Vagina (tissue), 2 donors: ENCODE measurements at places on chromosomes 16 and 17.

GRCh38 chr17:22694362-22695227, 1002.3 kb downstream of the KCNJ18 start:
- peak; percentile 81 for DNase-seq

DNA sequence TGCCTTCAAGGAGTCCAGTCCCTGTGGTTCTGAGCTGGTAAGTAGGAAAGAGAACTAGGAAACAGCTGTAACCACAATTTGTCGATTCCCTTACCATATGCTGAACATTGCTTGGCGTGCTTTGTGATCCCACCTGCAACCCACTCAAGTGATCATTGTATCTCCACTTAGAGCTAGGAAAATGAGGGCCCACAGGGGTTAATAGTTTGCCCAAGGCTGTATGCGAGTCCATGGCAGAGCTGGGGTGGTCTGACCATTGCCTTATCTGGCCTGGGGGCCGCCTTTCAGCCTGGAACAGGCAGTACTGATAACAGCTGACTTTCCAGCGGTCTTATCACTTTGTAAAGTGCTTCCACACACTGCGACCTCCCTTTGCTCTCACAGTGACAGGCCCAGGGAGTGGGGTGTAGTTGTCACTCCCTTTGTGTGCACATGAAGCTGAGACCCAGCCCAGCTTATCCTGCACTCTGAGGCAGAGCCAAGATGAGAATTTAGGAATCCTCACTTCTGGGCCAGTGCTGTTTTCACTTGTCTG, 9.8 kb downstream of the MYL4 start:
- no peak for DNase-seq

- no peak for DNase-seq
These were observed 85.8 kb downstream of the HIC1 start for GRCh38 chr17:2140683-2141082.

DNA sequence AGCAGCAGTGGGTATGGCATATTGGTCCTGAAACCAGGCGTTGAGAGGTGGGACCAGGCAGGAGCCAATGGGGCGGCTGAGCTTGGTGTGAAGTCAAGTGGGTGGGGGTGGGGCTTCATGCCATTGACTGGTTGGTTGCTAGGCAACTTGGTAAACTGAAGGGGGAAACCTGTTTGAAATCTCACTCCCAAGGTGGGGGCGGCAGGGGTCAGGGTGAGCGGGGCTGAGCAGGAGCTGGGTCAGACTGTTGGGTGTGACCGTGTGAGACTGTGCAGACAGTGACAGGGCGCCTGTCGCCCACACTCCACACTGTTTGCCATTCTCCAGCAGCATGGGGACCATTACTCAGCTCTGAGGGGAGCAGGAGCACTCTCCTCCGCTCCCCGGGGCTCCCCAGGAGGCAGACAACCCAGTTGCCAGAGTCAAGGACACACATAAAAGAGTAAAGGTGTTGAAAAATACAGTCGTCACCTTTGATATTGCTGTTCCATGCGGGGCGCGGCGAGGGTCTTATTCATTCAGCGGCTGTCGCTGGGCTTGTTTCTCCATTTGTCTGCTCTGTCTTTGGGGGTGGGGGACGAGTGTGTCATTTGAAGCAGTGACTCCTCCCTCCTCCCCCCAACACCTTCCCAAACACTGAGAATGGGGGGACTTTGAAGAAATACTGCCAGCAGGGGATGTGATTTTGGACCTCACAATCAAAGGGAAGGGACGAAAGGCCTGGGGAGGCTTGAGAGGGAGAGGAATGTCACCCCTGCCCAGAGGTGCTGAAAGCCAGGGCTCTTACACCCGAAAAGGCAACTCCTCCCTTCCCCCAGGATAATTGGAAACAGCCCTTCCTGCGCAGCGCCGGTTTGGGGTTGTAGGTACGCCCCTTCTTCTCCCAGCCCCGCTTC, 1.2 kb upstream of the EFNB3 start:
- DNase-seq: no peak

GRCh38 chr16:77157346-77158058, 33.5 kb upstream of the MON1B start:
- no peak for DNase-seq
